CD4-positive, alpha-beta T cell treated with Interleukin-10 for 1 hour (primary cell): ENCODE measurements at places on chromosomes 1 and 21.
A peak's percentile ranks its signal among the peaks of the same experiment; 100 is the strongest.

- no peak for DNase-seq
Observed at GRCh38 chr1:187471555-187471954, 642.8 kb downstream of the PLA2G4A start.

GRCh38 chr1:53122201-53122885, 20.1 kb downstream of the SLC1A7 start:
- no peak for DNase-seq

DNA sequence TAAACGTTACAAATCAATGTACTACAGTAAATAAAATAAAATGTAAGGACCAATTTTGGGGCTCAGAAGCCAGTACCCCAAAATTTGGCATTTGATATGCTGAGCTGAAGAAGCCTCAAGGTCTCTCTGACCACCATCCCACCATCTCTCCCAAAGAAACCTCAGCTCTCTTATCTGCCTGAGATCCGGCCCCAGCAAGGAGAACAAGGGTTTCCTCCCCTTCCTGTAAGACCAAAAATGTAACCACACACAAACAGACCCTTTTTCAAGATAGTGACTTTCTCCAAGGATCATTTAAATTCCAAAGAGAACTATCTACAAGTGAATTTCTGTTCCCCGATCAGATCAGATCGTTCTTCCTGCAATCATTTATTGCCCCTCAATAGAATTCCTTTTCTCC, 68.1 kb upstream of the SLC45A1 start:
- no peak for DNase-seq

DNA sequence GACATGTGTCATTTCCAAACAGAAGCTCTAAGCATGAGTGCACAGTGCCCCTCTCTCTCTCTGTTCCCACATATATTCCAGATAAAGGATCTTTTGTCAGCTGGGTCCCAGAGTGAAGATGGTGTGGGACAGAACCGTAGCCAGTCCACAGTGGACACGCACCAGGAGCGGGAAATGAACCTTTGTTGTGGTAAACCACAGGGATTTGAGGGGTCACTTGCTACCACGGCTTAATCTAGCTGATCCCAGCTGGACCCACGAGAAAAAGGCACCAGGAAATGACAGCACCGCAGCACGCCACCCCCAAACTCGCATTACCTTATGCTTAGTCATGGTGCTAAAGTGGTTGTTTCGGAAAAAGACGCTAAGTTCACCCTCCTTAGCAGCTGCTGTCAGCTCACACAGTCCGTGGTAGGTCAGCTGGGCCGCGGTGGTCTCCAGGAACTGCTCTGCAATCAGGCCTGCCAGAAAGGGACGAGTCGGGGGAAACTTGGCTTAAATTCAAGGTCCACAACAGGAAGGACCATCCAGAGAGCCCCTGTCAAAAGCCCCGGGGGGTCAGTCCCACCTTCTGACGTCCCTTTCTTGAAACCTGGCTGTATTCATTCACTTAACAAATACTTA, 7.5 kb downstream of the MINDY1 start:
- no peak for DNase-seq

GRCh38 chr1:153545067-153546055, at the start of gene S100A4:
TSS of gene S100A4 (minus strand) at chr1:153545806. CDS start at chr1:153544794, 1,012 bp downstream.
- peak; percentile 89 for DNase-seq

DNA sequence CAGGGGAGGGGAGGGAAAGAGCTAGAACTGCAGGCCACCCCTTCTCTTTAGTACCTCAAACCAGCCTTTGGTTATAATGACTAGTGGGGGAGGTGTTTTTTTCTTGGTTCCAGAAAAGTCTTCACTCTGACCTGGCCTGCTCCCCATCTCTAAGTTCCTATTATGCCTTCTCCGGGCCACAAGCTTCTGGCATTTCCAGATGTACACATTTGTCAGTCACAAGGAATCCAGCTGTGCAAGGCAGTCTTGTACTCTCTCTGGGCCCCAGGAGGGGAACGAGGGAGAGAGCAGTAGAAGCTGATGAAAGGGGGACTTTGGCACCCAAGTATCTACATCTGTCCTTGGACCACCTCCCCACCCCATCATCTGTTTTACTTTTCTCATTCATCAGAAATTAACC, 2.7 kb upstream of the FALEC start:
- no peak for DNase-seq

DNA sequence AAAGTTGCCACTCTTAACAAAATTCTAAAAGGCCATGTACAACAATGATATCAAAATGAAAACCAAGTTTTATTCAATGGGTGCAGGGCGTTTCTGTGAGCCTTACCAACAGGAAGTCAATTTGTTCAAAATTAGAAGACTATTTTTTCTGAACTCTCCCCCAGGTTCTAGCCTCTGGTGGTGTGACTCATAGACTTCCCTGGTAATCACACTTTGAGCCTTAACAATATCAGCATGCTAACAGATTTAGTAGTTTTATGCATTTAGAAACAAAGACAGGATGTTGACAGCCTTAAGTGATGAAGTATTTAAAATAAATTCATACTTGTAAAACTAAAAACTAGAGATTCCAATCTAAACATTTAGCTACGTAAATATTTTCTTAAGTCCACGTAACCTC, 88.4 kb downstream of the LRRC8C start:
- DNase-seq = peak; percentile 67

GRCh38 chr1:74728736-74729135, 4.1 kb downstream of the CRYZ start:
- DNase-seq = no peak

DNA sequence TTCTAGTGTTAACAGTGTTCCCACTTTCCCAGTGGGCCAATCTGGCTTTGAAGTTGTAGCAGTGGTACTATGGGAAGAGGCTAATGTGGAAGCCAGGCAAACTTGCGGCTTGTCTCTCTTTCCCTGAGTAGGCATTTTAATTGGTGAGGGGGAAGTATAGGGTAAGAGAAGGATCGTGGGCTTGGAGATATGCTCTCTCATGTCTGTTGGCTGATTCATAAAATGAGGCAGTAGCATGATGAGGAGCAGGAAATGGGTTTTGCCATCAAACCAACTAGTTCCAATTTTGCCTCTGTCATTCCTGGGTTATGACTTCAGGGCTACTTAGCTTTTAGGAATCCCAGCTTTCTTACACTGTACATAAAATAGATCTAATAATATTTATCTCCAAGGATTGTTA, 12.1 kb downstream of the C8A start:
- no peak for DNase-seq

GRCh38 chr1:92790867-92791266, 6.0 kb upstream of the EVI5 start:
- DNase-seq = no peak

DNA sequence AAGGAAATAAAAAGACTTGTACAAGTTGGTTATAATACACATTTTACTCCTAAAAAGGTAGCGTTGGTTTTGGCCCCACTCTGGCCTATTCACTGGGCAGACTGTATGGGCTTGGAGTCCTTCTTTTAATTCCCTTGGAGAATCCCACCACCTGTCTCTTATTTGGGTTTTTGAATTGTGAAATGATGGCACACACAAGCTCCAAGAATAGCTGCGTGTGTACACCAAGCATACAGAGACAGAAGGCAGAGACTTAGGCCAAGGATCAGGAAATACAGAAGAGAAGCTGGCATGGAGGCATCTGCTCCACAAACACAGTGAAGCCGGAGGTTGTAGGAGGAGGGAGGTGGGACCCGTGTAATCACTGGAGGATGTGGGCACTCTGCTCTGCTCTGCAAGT, 29.1 kb downstream of the DDR2 start:
- DNase-seq = no peak

GRCh38 chr1:197140121-197140520, 6.3 kb downstream of the ASPM start:
- no peak for DNase-seq

- no peak for DNase-seq
Observed at GRCh38 chr1:154867064-154867825, 2.8 kb downstream of the KCNN3 start.

- DNase-seq = no peak
Observed at GRCh38 chr1:78856096-78856495, 150.4 kb downstream of the ADGRL4 start.

DNA sequence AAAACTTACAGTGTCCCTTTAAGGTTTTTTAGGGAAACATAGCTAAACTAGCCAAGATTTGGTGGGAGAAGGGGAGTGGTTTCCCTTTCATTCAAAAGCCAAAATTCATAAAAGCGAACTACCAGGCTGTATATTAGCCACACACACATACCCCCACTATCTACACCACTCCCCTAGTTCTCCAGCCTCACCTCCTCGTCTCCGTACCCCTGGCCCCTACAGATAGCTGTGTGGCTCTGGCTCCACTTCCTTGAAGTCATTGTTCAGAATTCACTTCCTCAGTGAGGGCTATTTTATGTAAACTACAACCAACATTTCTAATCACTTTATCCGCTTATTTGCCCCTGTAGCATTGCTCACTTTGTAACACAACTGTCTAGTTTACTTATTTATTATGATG, 5.3 kb upstream of the DPH5 start:
- no peak for DNase-seq

- DNase-seq = no peak
Observed at GRCh38 chr21:45303751-45304475, 16.2 kb upstream of the POFUT2 start.

DNA sequence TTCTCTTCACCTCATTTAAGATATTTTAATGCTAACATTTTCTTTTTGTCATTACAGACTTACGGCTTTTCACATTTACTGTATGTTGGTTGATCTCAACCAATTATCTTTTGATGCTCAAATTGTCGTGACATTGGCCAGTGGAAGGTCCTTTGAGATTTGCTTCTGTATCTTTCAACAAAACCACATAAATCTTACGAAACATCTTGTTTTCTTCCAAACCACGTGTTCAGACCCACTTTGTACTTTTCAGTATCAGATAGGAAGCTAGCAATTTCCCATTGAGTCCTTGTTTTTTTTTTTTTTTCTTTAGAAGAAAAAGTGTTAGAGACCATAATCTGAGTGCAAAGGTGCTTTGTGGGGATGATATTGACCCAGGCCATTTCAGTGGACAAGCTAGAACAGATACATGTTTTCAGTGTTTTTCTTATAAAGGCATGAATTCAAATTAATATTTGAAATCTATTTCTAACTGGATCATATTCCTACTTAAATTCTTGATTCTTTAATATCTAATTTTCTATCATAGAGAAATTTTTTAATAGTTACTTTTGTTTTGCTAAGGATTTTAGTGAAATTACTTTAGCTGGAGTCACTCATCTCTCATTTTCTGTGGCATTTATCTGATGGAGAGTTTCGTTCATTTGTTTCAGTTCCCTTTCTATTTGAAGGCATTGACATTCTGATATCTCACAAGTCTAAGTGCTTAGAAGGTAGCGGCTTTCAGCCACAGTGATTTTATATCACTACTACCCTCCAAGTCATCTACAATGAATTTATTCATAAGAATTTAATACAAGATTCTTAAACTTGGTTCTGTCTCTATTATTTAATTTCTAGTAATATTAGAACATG, 26.7 kb downstream of the ATG4C start:
- no peak for DNase-seq

GRCh38 chr1:231279683-231280082, 38.7 kb downstream of the GNPAT start:
- DNase-seq = no peak

GRCh38 chr1:205972081-205972480, 28.8 kb upstream of the SLC26A9 start:
- no peak for DNase-seq

GRCh38 chr1:95168761-95169351, 51.7 kb downstream of the TLCD4 start:
- no peak for DNase-seq

DNA sequence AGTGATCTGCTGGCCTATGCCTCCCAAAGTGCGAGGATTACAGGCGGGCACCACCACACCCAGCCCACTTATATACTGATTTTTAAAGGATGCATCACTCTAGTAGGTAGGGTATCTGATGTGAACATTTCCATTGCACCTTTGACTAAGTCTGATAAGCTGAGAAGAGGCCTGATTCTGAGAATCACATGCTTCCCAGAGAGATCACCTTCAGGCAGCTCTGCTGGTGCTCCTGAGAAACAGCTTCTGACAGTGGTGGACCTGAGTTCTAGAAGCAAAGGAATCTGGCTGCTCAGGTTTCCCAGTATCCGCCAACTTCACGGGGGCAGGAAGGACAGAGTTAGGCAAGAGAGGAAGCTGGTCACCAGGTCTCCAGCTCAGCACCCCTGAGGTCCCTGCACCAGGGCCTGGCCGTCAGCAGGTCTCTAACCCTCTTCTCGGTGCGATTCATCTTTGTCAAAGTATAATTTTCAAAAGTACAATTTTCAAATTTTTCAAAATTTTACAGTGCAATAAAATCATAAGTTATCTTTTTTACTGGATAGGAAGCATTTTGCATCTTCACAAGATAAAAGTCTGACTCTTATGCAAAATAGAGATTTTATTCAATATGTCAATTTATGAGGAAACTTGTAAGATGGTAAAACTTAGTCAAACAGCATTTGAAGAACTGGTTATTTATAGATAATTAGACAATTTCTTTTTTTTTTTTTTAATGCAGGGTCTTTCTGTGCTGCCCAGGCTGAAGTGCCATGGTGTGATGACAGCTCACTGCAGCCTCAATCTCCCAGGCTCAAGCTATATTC, 25.8 kb upstream of the MPZL1 start:
- DNase-seq = no peak

- DNase-seq = no peak
Observed at GRCh38 chr1:161164901-161165610, 1.2 kb upstream of the PPOX start.

DNA sequence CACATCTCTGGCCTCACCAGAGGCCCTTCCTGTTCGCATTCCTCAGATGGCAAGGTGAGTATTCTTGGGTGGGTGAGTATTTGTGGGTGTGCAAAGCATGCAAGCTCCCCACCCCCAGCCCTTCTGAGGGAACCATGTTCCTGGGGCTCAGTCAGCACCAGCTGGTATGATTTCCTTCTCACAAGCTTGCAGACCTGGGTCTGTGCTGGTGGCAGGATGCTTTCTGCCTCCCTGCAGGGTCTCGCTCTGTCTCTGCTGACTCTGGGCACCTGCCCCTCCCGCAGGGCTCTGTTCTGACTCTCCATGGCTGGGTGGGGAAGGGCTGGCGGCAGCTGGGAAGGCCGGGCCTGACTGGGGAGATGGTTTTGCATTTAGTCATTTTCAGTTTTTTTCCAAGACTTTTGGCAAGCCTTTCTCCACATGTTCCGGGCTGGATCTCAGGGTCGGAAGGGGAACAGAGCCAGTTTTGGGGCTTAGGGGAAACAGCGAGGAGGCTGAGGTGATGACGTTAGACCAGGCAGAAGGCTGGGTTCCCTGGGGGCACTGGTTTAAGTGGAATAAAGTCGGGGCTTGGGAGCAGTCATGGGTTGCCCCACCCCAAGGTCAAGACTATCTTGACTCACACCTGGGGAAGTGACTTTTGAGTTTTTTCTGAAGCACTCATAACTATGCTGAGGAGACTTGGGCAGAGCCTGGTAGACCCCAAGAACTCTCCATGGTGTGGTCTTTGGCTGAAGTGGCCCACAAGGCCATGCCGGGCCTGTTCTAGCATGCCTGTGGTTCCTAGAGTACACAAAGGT, 6.2 kb downstream of the RASSF5 start:
- no peak for DNase-seq

GRCh38 chr1:10516925-10517676, 42.4 kb downstream of the PEX14 start:
- DNase-seq = no peak
